ENCODE measurements at places on chromosomes 1 and 21.

- DNase-seq: no peak
These were observed 657 bp upstream of the HDAC1 start for GRCh38 chr1:32291145-32291707.

GRCh38 chr1:58136387-58136786, 410.1 kb downstream of the OMA1 start:
- no peak for DNase-seq

GRCh38 chr1:225769687-225770086, 7.9 kb upstream of the SRP9 start:
- no peak for DNase-seq

GRCh38 chr1:10773851-10774614, 22.4 kb downstream of the CASZ1 start:
- no peak for DNase-seq

Measured in central memory CD8-positive, alpha-beta T cell (primary cell).